Fibroblast of the conjunctiva (primary cell): ENCODE measurements at places on chromosomes 6 and 20.
A peak's percentile ranks its signal among the peaks of the same experiment; 100 is the strongest.

DNA sequence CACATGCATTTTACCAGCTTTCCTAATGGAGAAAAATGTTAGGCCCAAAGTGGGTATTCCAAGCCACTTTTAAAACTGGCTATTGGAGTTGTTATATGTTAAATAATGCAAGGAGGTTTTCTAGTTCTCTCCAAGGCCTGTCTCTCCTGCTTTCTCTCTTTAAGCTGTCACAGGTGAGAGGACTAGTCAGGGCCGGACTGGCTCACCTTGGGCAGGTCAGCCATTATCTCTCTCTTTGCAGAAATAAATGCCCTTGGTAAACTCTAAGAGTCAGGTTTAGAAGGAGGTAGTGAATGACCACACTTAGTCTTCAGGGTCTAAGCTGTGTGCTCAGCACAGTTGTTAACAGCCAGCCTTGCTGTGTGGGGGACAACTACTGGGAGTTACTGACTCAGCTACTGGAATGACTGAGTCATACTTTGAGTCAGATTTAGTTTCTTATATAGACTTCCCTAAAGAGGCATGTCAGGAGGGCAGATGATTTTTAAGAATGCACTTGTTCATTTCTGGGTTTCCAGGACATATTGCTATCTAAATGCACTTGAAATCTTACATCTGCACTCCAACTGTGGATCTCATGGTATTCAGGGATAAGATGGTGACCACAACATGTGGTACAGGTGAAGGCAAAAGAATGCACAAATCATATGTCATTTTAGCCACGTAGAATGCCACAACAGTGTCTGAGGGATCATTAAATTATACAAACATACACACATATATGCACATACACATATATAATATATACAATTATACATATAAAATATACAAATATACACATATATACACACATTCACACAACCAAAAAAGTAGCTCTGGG, 719.4 kb downstream of the EPM2A start:
- DNase-seq: peak; percentile 85

DNA sequence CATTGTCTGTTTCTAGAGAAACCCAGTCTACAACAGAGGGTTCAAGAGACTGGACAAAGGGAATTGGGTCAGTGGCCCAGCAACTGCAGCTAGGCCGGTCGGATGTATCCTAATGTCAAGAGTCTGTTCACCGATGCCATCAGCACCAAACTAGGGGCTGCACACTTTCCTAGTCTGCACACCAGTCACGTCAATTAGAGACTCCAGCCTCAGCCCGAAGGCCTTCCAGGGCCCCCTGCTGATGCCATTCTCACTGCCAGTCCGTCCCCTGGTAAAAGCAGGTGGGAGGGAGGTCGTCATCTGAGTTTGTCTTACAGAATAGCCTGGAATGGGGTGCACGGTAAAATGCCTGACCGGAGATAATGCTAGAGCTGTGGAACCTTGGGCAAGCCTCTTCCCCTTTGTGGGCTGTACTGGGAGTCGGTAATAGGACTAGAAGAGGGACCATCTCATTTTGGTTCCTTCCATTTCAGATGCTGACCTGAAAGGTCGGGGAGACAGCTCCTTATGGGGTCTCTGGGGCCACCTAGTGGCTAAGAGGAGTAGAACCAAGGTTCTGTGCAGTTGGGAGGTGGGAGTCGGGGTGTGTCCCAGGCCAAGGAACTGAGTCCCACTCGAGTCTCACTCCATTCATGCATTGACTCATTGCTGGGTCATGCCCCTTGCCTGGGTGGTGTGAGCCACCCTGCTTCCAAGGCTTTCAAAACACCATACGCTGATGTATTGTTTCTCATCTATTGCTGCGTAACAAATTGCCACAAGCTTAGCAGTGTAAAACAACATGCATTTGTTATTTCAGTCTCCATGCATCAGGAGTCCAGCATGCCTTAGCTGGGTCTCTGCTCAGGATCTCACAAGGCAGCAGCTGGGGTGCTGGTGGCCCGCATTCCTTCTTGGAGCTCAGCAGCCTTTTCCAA, 5.1 kb downstream of the SOX12 start:
- DNase-seq: no peak

DNA sequence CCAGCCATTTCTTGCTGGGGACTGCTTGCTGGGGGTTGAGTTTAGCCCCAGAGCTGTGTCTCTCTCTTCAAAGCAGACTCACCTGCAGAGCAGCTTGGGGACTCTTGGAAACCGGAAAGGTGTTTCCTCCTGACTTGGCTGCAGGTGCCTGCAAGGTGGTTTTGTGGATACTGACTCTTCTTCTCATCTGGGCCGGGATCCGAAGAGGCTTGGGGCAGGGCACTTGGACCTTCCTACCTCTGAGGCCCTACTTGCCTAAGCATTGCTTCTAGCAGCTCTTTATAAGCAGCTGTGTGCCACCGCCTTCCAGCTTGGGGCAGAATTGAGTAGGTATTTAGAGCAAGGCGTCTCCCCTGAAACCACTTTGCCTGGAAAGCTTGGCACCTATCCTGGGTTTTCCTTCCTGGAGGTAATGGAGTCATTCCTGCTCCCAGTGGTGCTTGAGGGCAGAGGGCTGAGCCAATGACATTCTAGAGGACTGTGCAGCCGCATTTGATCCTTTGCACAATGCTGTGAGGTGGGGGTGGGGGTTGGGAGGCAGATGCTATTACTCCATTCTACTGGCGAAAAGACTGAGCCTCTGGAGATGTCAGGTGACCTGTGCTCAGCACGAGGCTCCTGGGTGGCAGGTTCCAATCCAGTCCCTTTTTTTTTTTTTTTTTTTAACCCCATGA, 3.4 kb upstream of the CTSZ start:
- DNase-seq: no peak

DNA sequence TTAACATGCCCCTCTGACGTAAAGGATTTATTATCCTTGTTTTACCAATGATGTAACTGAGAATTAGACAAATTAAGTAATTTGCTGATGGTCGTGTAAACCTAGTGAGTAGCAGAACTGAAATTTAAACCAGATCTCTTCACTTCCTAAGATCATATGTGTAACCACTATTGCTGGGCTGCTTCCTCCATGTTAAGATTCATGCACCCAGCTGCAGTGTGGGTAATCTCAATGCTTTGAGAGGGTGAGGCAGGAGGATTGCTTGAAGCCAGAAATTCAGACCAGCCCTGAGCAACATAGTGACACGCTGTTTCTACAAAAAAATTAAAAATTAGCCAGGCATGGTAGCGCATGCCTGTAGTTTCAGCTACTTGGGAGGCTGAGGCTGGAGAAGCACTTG, 97.9 kb downstream of the L3MBTL3 start:
- DNase-seq: no peak

DNA sequence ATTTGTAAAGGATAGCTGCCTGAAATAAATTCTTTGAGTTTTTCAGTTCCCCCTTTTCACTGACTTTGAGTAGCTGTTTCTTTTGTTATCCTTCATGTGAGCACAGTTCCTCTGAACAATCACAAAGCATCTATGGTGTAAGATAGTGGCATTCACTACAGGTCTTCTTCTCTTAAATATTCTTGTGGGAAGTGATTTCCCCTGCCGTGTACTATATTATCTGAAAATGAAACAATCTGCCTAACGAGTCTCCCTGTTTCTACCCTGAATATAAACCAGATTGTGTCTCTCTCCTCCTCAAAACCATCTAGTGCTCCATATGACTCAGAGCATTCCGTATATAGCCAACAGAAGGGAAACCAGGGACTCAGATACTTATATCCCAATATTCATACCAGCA, 380.1 kb upstream of the SOX4 start:
- no peak for DNase-seq

GRCh38 chr20:36094497-36094896, 60.0 kb upstream of the EPB41L1 start:
- DNase-seq: no peak

DNA sequence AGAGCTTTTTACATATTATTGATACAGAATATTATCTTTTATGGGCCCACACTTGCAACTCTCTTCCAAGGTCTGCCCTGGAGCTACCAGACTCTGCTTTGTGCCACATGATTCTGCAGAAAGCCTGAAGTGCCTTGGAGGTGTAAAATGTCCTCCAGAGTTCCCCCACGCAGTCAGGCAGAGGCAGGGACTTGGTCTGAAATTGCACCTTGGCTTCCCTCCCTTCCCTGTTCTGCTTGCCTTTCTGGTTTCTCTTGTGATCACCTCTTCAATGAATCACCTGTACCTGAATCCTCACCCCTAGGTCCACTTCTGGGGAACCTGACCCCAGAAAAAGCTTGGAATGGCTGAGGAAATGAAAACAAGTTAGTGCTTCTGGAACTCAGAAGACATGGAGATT, 43.0 kb upstream of the TGM2 start:
- no peak for DNase-seq

- no peak for DNase-seq
These were observed 47.4 kb downstream of the TBPL1 start for GRCh38 chr6:134000443-134000842.

DNA sequence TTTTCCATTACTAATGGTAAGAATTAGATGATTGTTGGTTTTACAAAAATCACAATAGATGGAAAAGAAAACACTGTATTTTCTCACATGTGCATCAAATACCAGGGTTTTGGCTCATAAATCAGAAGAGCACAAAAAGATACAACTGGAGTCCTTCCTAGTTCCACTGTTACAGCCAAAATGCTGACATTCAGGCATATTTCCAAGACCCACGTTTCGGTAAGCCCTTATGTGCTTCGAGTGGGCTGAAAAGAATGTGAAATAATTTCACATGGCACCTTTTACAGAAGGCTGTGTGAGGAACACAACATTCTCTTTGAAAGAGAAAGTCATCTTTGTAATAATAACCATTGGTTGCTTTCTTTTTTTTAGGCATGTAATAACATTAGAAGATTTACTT, 326.7 kb upstream of the FLRT3 start:
- no peak for DNase-seq

DNA sequence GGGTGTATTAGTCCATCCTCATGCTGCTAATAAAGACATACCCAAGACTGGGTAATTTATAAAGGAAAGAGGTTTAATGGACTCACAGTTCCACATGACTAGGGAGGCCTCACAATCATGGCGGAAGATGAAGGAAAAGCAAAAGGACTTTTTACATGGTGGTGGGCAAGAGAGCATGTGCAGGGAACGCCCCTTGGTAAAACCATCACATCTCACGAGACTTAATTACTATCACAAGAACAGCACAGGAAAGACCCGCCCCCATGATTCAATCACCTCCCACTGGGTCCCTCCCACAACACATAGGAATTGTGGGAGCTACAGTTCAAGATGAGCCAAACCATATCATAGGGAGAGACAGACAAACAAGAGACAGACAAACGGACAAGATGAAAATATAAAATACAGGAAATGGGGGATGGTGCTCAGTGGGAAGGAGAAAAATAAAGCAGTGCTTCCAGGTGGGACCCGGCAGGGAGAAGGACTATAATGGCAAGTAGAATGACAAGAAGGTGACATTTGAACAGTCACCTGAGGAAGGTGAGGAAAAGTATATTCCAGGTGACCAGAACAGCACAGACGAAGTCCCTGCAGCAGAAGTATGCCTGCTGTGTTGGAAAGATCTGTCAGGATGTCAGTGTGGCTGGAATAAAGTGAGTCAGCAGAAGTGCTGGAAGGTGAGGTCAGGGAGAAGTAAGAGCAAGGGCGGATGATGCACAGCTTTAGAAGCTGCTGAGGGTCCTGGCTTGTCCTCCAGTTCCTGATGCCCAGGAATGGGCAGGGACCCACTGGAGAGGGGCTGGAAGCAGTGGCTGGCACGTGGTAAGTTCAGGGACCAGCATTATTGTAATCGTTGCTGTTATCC, 61.1 kb downstream of the SLC2A10 start:
- DNase-seq: no peak

GRCh38 chr20:52577696-52578095, 386.1 kb upstream of the ZFP64 start:
- no peak for DNase-seq

DNA sequence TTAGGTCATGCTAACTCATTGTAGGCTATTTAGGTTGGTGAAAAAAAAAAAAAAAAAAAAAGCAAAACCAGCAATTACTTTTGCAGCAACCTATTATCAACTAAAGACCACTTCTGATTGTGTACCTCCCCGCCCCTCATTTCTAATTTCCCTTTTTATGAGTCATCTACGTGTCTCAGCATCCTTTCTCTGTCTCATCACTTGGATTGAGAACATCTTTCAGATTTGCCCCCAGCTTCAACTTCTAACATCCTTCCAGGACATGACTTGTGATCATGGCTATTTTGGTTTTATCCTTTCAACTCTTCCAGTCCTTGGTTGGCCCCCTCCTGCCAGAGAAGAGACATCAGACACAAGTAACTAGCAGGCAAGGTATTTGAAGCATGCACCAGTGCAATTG, 156.7 kb upstream of the CCN2 start:
- DNase-seq: no peak

DNA sequence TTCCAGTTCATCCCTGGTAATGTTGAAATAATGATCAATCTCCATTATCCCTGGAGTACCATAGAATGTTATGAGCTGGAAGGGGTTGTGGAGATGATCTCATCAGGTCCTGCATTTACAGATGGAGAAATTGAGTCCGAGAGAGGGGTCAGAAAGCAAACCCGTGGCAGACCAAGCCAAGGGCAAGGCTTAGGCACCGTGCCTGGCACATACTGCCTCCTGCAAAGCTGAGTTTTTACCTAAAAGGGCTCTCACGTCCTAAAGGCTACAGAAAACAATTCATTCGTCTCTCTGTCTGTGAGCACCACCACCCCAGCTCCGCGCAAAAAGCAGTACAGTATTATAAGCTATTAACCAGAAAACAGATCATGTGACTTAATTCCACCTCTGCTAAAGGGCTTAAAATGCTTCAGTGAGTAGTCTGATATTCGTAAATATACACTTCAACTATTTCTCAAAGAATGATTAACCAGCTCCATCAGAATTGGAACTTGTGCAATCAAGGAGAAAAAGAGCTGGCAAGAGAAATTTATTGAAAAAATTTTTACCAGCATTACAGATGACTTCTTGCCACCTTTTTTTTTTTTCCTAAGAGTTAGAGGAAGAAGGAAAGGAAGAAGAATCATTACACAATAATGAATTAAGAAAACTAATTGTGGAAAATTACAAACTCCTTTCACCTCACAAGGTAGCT, 3.4 kb upstream of the PARD6B start:
- DNase-seq: no peak

DNA sequence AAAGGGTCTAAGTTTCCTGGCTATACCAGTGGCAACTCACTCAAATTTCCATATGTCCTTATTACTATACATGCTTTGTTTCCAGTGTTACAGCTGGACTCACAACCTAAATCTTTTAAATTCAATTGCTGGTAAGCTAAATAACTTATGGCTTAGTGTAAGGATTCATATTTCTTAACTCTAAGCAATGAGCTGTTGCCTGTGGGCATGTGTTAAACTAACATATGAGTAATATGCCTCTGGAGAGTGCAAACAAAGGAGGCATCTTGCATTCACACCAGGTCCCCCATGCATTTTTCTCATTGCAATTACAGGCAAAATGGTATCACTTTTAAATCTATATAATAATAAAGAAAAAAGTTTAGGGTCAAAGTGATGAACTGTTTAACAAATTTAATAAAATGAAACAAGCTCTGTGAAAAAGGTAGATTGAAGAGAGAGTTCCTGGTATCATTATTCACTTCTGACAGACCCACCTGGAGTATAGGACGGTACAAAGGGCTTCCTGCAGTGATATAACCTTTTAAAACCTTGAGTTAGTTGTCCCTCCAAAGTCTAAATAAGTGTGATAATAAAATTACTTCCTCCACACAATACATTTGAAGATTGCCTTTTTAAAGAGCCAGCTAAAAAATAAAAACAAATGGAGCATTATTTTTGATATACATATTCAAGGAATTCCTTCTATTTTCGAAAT, 57.6 kb upstream of the HMGCLL1 start:
- DNase-seq: peak; percentile 55

- no peak for DNase-seq
These were observed 93.4 kb downstream of the ZMYND8 start for GRCh38 chr20:47263080-47263464.
